ENCODE measurements at places on chromosomes 1 and 21.

DNA sequence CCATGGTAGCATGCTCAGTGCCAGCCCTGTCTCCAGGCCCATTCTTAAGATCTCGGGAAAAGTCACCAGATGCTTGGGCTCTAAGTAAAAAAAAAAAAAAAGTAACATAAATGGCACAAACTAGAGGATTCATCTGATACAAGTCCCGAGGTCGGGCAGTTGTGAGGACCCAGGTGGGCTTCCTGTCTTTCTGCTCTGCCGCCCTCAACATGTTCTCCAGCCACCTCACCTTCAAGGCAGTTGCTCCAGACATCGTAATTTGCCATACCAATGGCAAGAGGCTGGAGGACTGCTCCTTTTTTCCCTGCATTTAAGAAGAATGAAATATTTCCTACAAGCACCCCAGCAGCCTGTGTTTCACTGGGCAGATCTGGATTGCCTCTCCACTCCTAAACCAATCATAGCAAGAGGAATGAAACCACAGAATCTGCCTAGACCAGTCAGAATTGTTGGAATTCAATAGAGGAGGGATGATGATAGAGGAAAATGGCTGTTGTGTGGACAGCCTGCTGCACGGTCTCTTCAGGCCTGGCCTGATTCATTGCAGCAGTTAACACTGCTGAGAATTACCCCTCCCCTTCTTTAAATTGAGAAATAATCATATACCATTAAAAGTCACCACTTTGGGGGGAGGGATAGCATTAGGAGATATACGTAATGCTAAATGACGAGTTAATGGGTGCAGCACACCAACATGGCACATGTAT is 5.4 kb downstream of the HMGN2 start:
- DNase-seq: no peak

- DNase-seq: no peak
Observed at GRCh38 chr1:210195635-210196160, 36.9 kb upstream of the SERTAD4 start.

- DNase-seq: no peak
Observed at GRCh38 chr1:218735436-218736032, 390.4 kb downstream of the TGFB2 start.

- no peak for DNase-seq
Observed at GRCh38 chr1:220925707-220926106, 46.5 kb downstream of the HLX start.

DNA sequence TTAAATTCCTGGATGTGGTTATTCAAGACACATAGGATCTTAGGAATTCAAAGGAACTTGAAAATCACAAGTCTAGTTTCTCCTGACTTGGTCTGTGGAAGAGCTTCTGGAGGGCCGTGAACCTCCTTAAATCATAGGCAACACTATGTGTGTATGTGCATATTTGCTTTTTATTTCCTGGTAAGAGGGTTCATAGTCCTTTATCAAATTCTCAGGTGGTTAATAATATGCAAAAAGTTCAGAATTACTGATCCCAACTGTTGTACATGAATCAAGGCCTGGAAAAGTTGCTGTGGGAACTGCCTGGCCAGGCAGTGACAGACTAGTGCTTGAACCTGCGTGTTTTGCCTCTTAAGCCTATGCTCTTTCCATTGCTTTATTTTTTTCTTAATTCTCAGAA is 12.9 kb downstream of the MTR start:
- DNase-seq: no peak

- DNase-seq: no peak
Observed at GRCh38 chr1:94514095-94514727, 27.3 kb downstream of the F3 start.

DNA sequence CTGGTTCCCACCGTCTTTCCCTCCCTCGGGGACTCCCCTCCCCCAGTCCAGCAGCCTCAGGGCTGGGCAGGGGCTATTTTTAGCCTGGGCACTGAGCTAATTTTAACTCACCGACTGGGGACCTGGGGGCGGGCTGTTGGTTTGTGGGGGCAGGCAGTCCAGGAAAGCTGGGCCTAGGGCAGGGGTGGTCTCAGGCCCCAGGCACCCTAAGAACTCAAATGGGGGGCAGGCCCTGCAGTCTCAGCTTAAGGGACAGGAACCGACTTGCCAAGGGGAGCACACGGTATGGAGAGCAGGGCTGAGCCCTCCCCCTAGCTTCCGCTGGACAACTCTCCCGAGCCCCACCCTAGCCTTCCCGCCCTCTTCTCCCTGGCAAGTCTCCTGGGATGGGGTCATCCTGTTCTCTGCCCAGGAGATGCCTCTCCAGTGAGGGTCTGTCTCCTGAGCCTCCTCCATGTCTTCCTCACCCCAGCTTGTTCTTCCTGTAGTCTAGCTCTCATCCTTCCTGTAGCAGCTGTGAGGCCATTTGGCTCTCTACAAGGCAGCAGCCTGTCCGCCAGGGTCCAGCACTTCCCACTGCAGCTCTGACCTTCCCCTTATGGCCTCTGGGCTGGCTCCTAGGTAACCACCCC is 10.1 kb downstream of the MEF2D start:
- DNase-seq: no peak

GRCh38 chr1:7991504-7992440 is 30.3 kb downstream of the PARK7 start:
- no peak for DNase-seq

- DNase-seq: no peak
Observed at GRCh38 chr1:71533950-71534349, 453.1 kb upstream of the ZRANB2 start.

DNA sequence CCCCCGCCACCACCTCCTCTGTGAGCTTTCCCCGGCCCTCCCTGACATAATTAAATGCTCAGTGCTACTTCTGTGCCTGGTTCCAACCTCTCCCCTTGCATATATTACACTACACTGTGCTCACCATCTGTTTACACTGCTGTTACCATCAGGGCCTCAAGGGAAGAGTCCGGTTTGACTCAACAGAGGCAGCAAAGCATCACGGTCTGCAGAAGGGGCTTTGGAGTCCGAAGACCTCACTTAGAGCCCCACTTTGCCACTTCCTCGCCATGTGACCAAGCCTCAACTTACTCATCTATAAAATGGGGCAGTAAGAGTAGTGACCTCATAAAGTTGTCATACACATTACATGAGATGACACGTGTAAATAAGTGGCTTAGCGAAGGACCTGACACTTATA is 27.4 kb downstream of the KCNN3 start:
- DNase-seq: no peak

DNA sequence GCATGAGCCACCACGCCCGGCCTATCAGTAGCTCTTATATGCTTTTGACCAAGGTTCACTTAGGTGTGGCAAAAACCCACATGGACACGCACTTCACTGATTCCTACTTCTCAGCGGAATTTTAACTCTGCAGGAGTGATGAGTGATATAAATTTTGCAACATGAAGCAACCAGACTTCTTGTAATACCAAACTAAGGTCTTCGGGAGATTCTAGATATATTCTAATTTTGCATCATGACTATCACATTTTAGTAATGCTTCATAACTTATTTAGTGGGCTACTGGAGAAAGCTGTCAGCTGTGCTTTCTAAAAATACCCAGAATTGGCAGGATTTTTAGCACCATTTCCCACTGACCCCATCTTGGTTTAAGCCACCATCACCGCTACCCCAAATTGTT is 27.8 kb downstream of the RHCE start:
- no peak for DNase-seq

DNA sequence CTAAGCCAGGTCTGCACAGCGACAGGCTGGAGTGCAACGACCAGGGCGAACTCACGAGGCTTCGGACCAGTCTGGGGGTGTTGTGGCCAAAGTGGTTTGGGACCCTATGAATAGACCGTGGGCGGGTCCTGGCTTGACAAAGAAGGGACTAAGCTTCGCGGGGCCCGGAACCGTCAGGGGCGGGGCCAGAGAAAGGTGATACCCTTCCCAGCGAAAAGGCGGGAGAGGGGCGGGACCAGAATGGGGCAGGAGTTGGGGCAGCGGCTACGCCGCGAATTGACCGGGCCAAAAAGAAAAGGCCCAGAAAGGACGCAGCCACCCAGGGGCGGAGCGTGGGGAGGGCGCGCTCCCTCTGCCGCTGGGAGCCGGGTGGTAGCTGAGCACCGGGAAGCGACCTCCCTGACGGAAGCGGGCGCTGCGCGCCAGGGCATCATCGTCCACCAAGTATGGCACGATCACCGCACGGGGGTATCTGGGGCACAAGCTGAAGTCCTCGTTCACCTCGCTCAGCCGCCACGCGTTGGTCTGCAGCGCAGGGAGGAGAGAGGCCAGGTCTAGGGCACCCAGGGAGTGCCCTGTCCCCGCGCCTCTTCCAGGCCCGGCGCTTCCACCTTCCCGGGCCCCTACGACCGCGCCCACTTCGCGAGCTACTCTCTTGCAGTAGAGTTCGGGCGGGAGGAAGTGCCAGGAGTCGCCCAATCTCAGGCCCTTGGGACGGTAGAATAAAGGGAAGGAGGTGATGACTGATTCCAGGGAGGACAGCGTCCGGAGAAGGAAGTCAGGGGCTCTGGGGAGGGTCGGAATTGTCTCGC is 6.7 kb upstream of the FAM167B start:
- DNase-seq: no peak

DNA sequence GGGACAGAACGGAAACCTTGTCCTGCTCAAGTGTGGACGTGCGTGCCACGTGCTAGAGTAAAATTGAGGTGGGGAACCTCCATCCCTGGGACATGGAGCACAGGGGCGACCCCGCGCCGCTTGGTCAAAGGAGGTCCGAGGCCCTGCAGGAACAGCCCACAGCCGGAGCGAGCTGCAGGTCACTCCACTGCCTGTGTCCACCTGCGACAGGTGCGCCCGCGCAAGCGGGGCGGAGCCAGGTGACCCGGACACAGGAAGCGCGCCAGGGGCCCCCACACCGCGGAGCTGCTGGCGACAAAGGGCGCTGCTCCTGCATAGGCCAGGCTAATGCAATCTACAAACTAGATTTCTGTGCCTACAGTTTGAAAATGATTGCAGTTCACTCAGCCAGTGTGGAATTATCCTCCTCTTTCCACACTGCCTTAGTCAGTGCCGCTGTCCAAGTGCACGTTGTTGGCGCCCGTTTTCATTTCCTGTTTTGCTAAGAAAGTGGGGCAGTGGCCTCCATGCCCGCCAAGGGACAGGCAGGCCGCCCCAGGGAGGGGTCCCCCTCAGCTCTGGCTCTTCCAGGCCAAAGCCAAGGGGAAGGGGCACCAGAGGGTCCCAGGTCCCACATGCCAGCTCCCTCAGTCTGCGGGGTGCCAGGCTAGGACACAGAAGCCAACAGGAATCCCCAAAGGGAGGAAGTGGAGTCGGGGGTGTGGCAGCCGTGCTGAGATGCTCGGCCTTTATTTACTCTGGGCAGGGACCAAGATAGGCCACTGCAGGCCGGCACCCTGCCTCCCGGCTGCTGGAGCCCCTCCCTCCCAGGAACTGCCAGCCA is 4.3 kb upstream of the NADK start:
- no peak for DNase-seq

DNA sequence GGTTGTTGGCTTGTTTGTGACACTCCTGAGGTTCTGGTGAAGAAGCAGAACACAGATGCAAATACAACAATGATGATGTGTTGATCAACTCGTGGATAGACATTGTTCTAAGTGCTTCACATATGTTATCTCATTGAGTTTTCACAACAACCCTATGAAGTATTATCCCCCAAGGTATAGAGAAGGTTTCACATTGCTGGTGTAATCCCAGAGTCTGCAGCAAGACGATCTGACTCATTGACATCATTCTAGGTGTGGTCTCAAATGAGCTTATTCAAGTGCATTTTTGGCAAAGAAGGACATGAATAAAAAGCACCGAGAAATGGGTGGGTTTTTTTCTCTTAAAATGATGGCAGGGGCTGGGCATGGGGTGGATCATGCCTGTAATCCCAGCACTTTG is 64.1 kb upstream of the SCAF4 start:
- DNase-seq: no peak

GRCh38 chr1:39086865-39087409 is 60.8 kb downstream of the NDUFS5 start:
- DNase-seq: no peak

GRCh38 chr1:152048416-152049009 is 11.7 kb upstream of the S100A11 start:
- peak; percentile 32 for DNase-seq

DNA sequence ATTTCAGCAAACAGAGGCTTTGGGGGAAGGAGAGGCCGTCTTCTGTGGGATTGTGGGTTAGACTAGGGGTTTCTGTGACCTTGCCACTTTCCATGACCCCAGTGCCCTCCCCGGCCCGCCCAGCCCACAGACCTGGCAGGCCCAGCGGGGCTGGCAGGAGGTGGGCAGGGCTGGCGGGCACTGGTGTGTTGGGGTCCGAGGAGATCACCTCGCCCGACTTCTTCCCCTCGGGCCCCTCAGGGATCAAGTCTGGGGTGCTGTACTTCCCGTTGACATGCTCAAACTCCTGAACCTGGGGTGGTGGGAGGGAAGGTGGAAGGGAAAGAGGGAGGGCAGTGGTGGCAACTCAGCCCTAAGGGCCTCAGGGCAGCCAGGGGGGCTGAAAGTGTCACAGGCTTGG is 56.3 kb downstream of the CHD5 start:
- DNase-seq: no peak

DNA sequence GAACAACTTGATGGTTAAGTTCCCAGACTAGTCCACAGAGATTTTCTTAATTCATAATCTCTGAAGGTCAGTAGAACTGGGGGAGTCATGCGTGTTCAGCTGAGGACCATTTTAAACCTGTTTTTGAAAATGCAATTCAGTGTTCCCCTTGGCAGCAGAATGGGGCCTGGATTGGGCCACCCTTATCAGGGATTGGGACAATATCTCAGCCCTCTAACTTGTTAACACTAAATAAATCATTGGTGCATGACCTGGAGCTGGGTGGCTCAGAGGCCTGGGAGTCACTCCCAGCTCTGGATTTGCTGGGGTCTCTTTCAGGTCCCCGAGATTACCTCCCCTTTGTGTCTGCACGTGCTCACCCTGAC is 55.3 kb downstream of the MRPS6 start:
- DNase-seq: no peak

DNA sequence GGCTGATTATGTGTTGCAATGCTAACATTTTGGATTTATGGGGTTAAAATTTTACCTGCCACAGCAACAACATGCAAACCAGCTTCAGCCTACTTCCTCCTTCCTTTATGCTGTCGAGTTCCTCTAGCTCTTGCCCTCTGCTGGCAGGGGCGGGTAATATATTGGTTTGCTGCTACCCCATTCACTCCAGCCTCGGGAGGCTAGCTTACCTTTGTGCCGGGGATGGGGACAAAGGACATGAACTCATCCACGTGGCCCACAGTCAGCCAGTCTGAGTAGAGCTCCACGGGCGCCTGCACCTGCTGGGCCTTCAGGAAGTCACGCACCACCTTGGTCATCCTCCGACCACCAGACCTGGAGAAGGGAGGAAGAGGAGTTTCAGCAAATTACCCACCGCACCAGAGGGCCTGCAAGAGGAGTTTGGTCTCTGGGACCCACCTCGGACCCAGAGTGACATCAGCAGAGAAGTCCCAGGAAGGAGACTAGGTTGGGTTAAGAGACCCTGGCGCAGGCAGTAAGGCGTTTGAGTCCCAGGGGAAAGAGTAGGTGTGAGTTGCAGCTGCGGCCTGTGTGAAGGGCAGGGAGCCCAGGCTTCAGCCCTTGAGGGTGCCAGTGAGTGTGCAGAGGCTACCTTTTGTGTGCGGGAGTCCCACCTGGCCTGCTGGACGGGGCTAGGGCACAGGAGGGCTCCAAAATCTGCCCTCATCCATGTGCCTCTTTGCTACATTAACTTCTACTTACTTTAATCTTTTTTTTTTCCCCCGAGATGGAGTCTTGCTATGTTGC is 21.8 kb upstream of the SDHB start:
- no peak for DNase-seq

- DNase-seq: no peak
Observed at GRCh38 chr21:25637851-25638659, 1.0 kb upstream of the JAM2 start.
